Upper lobe of right lung (tissue), 1 donor: ENCODE measurements at places on chromosomes 7 and 10.
A peak's percentile ranks its signal among the peaks of the same experiment; 100 is the strongest.

- DNase-seq = peak; percentile 57
These were observed 12.2 kb upstream of the PWWP2B start for GRCh38 chr10:132384618-132385388.

GRCh38 chr10:70137927-70138883 is 5.6 kb upstream of the AIFM2 start:
- no peak for DNase-seq

DNA sequence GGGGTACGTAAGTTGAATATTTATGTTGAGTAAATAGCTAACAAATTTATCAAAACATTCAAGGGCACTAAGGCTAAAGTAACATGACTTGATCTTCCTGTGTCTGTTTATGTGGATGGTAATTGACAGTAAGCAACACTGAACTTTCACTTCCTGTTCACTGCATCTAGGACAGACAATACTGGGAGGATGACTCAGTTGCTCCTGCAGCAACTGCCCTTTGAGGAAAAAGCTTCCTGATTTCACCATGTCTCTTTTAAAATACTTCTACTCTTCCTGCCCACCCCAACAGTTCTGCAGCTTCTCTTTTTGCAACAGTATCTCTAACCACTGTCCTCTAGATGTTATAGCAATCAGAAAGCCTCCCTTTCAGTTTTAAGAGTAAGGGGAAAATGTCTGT is 76.6 kb upstream of the HGF start:
- no peak for DNase-seq

GRCh38 chr7:30406664-30407425 is 71.7 kb downstream of the NOD1 start:
- no peak for DNase-seq

GRCh38 chr10:86363184-86363832 is 3.3 kb downstream of the GRID1 start:
- peak; percentile 85 for DNase-seq

DNA sequence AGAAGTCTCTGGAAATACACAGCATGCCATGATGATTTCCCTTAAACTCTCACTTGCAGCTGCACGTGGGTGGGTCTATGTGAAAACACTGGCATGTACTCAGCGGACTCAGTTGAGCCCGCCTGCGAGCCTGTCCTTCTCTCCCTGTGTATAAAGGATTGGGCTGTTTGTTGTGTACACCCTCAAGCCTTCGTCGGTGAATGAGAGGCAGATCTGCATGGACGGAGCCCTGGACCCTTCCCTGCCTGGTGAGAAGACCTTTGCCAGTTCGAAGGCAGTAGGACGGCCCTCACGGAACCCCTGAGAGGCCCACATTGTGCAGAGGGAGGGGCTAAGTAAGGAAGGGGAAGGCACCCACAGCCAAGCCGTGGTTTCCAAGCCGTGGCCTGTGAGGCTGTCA is 121.2 kb downstream of the WDFY4 start:
- no peak for DNase-seq

- DNase-seq = no peak
These were observed 91.4 kb upstream of the NAMPT start for GRCh38 chr7:106376026-106376799.

- no peak for DNase-seq
These were observed 291.1 kb downstream of the BBS9 start for GRCh38 chr7:33420311-33420940.

DNA sequence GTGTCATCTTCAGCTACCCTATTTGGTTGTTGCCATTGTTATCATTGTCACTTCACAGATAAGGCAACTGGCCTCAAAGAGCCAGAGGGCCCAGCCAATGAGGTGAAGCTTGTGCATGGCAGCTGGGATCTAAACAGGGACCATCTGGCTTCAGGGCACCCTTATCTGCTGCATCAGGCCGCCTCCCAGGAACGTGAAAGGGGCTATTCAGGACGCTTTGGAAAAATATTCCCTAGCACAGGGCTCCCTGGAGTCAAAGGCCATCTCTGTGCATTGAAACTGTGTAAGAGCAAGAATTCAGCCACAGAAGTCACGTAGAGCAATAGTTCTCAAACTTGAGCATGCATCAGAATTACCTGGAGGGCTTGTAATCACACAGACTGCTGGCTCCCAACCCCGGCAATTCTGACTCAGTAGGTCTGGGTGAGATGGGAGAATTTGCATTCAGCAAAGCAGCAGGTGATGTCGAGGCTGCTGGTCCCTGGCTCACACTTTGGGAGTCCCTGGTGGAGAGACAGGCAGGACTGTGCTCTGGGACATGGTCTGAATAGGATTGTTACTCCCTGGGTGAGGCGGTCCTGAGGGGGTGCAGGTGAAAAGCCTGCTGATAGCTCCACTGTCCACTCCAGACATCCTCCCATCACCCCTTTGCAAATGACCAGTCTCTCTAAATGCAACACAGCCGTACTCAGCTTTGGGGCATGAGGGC is 21.5 kb upstream of the PLEKHA1 start:
- no peak for DNase-seq

DNA sequence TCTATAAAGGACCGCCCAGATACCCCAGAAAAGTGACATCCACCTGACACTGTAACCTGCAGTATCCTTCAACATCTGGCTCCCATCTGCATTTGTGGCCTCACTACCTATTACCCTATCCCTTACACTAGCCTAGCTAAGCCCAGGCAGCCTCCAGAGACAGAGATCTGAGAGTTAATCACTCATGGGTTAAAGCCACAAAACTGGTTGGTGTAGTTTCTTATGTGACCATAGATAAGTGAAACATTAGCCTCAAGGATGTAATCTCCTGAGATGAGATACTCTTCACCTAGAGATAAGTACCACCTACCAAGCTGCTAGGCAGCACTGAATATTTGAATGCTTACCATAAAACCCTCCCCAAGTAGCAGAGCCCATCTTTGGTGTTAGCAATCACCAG is 35.4 kb downstream of the CTTNBP2 start:
- DNase-seq = no peak

GRCh38 chr10:71268758-71269157 is 50.3 kb upstream of the SLC29A3 start:
- DNase-seq = no peak

GRCh38 chr7:30563326-30563942 is 31.2 kb upstream of the GARS1 start:
- no peak for DNase-seq

DNA sequence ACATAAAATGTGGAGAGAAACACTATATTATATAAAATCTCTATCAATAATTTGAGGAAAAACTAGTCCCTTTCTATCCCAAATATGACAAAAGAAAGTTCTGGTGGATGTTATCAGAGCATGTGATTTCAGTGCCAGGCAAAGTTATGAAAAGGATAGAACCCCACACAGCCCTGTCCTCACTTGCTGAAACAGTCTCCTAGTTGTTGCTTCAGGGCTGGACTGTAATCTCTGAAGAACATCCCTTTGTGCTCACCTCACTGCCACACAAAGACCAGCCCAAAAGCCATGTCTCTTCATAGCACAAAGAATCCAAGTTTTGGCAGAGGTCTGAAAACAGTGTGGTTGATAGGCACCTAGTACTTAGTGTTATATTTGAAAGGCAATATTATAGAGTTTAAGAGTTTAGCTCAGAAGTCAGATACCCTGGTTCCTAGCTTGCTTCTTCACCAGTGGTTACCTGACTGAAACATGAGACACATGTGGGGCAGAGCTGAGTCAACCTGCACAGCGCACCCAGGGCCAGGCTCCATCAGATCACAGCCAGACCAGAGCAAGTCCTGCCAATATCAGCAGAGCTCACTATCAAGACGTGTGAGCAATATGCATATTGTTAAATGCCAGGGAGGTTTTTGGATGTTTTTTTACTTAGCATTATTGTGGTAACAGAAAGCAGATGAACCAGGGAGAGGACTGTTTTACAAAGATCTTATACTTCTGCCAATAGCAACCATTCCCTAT is 25.0 kb downstream of the CYP3A7 start:
- DNase-seq = no peak

- no peak for DNase-seq
These were observed 83.3 kb upstream of the FGL2 start for GRCh38 chr7:77282897-77283296.

- DNase-seq = no peak
These were observed 7.7 kb upstream of the GRB10 start for GRCh38 chr7:50790381-50790780.

GRCh38 chr7:52320610-52321009 is 714.8 kb upstream of the POM121L12 start:
- DNase-seq = no peak

GRCh38 chr7:91835826-91836368 is 44.6 kb downstream of the MTERF1 start:
- no peak for DNase-seq

DNA sequence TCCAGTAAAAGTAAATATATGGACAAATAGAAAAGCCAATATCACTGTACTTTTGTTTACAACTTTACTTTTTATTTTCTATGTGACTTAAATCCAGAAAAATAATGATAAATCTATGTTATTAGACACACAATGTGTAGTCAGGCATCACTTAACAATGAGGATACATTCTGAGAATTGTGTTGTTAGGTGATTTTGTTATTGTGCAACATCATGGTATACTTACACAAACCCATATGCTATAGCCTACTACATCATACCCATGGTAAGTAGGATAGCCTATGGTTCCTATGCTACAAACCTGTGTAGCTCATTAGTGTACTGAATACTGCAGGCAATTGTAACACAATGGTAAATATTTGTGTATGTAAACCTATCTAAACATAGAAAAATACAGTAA is 781.7 kb upstream of the GHITM start:
- no peak for DNase-seq

- DNase-seq = no peak
These were observed 682.2 kb upstream of the ANKRD30A start for GRCh38 chr10:36443233-36443632.

DNA sequence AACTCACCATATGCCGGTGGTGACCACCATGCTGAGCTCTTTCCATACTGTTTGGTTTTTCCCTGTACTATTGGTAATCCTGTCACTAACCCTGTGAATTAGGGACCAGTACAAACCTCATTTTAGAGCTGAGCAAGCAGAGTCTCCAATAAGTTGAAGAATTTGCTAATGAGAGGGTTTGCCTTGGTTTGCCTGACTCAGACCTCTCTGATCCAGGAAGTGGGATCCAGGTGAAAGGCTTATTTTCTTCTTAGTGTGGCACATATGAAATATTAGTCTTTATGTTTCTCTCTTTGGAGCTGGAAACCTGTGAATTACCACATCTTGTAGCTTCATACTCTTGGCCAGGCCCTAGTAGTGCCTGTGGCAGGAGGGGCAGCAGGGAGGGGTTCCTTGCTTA is 114.1 kb upstream of the IGFBP3 start:
- DNase-seq = no peak

- DNase-seq = no peak
These were observed 28.8 kb upstream of the DIP2C start for GRCh38 chr10:718143-718700.

DNA sequence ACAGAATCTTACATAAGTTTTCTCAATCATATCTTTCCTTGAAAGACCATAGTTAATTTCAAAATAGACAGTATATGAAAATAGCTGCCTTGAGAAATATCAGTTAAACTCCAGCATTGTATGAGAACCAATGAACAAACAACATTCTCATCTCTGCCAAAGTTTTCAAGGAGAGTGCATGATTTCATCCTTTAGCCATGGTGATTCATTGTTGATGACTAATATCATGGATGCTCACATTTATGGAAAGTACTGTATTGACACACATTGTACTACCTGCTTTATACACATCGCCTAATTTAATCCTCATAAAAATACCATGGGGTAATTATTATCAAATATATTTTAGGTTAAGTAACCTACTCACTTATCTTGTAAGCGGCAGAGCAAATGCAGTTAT is 250.3 kb downstream of the CNTNAP2 start:
- DNase-seq = no peak

- no peak for DNase-seq
These were observed 40.5 kb downstream of the CAPZA2 start for GRCh38 chr7:116902867-116903266.

DNA sequence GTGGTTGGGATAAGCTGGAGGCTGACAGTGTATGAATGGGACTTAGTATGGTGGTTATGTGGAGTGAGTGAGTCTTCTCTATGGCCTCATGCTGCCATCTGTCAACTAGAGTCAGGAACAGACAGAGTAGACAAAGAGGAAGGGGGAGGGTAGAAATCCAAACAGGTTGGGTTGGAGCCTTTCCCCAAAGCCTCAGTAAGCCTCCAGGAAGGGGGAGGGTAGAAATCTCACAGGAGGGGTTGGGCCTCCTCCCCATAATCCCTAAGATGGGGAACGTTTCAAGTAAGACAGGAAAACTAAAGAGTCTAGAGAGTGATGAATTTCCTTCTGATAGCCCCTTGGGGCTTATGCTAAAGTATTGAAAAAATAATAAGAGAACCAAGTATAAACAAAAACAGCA is 2.0 kb upstream of the AKR1B15 start:
- DNase-seq = no peak

DNA sequence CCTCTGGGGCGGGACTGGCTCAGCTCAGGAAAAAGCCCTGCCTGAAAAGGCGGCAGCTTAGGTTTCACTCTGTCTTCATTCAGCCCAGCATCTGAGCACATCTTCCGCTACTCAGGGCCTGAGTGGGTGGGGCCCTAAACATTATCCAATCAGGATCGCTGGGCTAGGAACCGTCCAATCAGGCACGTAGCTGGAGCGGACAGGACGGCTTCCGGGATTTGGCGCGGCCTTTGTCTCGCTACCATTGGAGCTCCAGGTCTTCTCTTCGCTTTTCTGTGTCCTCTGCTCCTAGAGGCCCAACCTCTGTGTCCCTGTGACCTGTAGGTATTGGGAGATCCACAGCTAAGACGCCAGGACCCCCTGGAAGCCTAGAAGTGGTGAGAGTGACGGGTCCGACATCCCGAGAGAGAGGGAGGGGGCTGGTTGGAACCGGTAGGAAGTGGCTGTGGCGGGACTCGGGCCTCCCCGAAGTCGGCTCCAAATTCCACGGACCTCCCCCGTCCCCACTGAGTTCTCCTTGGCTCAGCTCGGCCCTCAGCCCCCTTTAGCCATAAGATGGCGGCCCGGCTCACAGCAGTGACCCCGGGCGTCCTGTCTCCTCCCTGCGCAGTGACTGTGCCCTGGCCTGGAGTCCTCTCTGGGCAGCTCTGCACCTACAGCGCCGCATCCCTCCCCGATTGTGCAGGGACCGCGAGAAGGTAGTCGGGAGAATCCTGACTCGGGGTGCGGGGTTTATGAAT is 99.1 kb downstream of the ZNF680 start:
- DNase-seq = no peak

- DNase-seq = no peak
These were observed 126.0 kb downstream of the SKIDA1 start for GRCh38 chr10:21399392-21400035.

DNA sequence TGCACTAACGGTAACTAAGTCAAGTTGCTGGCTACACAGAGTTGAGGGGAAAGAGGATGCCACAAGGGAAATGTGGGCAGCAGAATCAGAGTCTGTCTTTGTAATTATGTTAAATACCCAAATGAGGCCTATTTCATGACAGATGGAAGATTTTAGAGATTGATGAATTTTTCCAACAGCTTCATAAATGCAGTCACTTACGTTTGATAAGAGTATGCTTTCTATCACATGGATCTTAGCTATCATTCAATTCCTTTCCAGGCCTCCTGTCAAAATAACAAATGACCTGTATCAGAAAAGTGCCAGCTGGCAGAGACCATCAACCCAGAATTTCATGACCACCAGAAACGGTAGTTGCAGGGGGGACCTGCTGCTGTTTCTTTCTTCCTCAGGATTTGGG is 148.4 kb upstream of the PLPP4 start:
- no peak for DNase-seq
